ENCODE measurements at places on chromosomes 2 and 18.

DNA sequence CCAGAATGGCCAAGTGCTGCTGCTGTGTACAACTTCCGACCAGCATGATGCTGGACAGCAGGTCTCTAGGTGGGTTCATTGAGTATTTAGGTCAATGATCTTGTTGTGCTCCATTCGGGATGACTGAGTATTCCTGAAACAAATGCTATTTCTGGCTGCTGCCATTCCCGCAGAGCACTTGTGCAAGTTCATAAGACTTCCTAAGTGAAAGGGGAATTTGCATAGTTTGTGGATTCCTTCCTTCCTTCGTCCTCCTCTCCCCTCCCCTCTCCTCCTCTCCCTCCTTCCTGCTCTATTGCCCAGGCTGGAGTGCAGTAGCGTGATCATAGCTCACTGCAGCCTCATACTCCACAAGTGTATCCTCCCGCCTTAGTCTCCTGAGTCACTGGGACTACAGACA, 40.4 kb downstream of the LDLRAD4 start:
- DNase-seq: no peak

- no peak for DNase-seq
Measured at GRCh38 chr18:6633310-6633709, 96.2 kb upstream of the ARHGAP28 start.

GRCh38 chr2:207885010-207885409, 115.3 kb upstream of the FZD5 start:
- DNase-seq: no peak

- DNase-seq: no peak
Measured at GRCh38 chr18:74784752-74785151, 187.1 kb downstream of the ZNF407 start.

DNA sequence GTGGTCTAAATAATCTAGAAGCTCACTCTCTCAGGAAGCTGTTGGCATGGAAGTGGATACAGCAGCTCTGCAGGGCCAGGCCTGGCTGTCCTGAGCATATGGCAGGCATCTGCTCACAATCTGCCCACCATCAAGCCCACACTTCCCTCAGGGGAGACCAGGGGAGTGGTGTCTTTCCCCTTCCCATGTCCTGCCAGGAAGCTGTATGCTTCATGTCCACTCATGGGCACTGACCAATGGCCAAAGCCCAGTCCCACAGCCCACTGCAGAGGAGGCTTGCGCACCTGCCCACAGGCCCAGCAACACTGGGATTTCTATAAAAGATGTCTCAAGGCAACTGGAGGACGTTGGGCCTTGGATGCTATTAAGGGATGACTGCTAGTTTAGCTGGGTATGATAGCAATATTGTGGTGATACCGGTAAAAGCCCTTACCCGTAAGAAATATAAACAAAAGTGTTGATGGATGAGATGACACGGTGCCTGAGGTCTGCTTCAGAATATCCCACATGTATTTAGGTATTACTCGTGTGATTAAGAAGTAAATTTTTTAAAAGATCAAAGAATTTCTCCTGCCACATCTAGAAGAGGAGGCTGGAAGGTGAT, 106.7 kb upstream of the CTDP1 start:
- no peak for DNase-seq

DNA sequence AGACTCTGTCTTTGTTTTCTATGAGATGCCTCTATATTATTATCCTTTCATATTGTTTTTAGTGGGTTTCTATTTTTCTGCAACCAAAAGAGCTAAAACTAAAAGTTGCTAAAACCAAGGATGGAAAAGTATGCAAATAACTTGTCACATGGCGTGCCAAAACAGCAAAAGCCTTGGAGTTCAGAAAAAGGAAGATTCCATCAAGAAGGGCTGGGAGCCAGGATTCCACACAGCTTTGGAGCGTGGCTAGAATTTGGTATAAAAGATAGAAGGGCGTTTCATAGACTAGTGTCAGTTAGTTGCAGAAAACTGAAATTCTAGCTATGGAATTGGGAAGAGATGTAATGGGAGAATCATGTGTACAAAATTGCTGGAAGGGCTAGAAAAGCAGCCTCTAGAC, 4.1 kb downstream of the SCYGR1 start:
- no peak for DNase-seq

GRCh38 chr2:133262893-133263292, 305.4 kb downstream of the NCKAP5 start:
- no peak for DNase-seq

GRCh38 chr2:206245265-206245672, 29.2 kb upstream of the ZDBF2 start:
- no peak for DNase-seq

DNA sequence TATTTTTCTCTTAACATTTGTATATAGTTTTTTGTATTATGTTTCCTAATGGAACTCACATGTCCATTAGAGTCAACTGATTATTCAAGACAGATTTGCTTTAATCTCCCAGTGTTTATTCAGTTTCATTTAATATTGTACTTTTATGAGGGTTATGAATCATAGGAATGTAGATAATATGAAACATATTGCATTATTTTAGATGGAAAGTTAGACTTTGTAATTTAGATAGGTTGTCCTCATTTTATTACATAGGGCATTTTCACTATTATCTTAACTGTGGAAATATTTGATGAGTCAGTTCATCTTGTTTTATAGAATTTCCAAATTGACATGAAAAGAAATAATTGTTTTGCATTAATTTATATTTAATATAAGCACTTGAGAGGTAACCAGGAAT, 240.8 kb downstream of the PLCL1 start:
- no peak for DNase-seq

DNA sequence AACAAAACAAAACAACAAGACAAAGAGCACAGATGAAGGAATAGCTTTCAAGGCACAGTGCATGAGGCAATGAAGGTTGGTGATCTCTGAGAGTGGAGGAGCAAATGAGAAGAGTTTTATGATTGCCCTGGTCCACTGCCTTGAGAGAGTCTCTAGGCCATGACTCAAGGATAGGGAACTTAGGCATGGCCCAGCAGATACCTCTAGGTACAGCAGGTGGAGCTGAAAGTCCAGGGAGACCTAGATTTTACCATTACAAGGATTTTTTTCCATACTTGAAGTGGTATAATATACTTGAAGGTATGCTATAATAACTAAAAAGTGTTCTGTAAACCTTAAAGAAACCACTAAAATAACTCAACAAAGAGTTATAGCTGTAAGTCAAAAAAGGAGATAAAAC, 239.5 kb upstream of the KLHL29 start:
- DNase-seq: no peak

- DNase-seq: no peak
Measured at GRCh38 chr2:98637401-98638147, 29.2 kb downstream of the UNC50 start.

GRCh38 chr2:164560902-164561301, 60.4 kb downstream of the GRB14 start:
- DNase-seq: no peak

DNA sequence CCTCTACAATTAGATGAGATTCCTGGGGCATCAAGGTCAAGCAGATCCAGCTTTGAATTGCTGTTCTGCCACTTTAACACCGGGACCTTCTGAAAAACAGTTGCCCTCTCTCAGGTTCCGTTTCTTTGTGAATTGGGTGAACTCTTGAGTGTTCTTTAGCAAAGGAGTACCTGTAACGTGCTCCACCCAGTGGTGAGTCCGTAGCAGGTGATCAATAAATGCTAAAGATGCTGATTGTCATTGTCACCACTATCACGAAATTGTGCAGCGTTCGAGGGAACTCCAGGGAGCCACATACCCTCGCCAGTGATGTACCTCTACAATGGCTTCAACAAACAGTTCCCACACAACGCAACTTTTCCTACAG, 81.9 kb downstream of the TCF7L1 start:
- no peak for DNase-seq

DNA sequence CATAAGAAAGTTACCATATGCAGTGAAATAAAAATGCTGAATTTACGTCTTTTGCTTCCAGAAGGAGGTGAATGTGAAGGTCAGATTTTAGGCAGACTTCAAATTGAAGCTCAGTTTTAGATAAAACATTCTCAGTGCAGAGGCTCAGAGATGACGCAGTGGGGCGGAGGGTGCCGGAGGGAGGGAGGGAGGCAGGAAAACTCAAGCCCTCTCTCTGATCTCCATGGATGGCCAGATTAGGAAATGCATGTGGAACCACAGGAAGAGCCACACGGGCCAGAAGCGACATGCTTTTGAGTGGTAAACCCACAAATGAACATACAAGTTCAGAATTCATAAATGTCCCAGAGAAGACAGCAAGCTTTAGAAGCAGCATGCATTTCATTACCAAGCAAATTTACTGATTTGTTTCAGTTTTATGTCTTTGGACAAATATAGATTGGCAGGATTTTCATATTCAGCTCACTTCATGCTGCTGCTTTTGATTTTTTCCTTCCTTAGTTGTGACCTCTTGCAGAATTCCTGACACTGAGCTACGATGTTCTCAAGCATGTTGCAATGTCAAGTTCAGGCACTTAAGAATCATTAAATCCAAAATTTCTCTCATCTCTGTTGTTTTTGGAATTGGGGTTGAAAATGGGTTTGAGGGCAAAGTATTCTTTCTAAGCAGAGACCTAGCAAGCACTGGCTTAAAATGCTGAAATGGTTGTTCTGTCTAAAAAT, 29.7 kb upstream of the APCDD1 start:
- DNase-seq: no peak
